Stimulated activated CD8-positive, alpha-beta memory T cell treated with anti-CD3 and anti-CD28 coated beads, Interleukin-15, amount 100 ng/mL, for 4 hours (primary cell): ENCODE measurements at places on chromosomes 4 and X.

DNA sequence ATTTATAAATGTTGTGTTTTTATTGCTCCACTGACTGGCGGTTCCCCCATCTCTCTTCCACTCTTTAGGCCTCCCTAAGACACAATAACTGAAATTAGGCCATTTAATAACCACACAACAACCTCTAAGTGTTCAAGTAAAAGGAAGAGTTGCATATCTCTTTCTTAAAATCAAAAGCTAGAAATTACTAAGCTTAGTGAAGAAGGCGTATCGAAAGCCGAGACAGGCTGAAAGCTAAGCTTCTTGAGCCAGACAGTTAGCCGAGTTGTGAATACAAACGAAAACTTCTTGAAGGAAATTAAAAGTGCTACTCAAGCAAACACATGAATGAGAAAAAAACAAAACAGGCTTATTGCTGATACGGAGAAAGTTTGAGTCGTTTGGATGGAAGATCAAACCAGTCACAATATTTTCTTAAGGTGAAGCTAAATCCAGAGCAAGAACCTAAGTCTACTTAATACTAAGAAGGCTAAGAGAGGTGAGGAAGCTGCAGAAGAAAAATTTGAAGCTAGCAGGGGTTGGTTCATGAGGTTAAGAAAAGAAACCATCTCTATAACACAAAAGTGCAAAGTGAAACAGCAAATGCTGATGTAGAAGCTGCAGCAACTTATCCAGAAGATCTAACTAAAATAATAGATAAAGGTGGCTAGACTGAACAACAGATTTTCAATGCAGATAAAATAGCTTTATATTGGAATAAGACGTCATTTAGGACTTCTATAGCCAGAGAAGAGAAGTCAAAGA is 194.0 kb upstream of the TTC29 start:
- no peak for DNase-seq

GRCh38 chrX:119343856-119344255 is 55.3 kb upstream of the SLC25A43 start:
- no peak for DNase-seq

DNA sequence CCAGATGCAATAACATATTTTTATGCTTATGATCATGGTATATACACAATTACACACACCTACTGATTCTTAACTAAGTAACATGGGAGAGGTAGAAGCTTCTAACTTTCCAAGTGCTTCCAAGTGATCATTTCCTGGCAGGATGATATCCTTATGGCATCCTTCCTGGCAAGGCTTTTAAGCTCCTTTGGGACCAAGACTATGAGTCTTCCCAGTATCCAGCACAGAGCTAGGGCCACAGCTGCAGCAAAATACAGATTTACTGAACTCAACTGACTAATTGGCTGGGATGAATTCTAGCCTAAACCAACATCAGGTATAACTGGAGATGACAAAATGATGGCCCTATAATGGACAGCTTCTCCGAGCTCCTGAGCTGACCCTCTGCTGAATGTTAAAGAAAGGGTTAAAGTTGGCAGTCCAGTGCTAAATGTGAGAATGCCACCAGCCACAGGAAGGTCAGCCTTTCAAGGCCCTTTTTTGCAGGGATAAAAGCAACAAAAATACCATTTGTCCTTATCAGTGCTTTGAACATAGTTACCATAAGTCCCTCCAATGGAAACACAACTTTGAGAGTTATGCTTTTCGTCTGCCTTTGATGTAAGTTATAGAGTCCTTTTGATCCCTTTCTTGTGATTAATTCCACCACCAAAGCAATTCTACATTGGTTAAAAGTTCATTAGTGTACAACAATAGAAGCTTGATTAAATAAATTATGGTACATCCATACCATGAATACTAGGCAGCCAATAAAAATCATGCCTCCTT is 73.4 kb downstream of the MGST2 start:
- DNase-seq: no peak

DNA sequence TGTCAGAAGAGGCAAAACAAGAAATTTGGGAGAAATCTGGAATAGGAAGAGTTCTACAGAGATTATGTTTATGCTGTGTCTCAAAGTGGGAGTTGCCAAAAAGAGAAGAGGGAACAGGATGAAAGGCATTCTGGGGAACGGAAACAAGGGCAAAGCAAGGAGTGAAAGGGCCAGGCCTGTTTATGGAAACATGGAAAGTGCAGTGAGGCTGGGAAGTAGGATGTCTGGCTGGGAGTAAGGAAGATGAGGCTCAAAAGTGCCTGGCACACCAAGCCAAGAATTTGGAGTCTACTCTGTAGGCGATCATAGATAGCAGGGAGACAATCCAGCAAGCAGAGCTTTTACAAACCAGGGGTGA is 1.8 kb upstream of the CUL4B start:
- DNase-seq: no peak

DNA sequence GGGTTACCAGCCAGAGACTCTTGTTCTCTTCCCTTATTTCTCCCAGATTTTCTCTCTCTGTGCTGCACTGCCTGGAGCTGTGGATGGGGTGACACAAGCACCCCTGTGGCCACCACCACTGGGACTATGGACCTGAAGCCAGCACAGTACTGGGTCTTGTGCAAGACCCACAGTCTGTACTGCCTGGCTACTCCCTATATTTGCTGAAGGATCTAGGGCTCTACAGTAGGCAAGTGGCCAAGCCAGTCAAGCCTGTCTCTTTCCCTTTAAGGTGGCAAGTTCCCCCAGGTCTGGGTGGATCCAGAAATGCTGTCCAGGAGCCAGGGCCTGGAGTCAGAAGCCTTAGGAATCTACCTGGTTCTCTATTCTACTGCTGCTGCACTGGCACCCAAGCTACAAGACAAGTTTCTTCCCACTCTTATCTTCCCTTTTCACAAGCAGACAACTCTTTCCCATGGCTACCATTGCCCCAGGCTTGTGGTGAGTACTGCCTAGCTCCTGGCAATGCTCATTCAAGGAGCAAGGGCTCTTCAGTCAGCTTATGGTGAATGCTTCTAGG is 28.4 kb upstream of the CT47A1 start:
- no peak for DNase-seq

GRCh38 chr4:146520896-146521540 is 722 bp downstream of the SLC10A7 start:
- DNase-seq: no peak

DNA sequence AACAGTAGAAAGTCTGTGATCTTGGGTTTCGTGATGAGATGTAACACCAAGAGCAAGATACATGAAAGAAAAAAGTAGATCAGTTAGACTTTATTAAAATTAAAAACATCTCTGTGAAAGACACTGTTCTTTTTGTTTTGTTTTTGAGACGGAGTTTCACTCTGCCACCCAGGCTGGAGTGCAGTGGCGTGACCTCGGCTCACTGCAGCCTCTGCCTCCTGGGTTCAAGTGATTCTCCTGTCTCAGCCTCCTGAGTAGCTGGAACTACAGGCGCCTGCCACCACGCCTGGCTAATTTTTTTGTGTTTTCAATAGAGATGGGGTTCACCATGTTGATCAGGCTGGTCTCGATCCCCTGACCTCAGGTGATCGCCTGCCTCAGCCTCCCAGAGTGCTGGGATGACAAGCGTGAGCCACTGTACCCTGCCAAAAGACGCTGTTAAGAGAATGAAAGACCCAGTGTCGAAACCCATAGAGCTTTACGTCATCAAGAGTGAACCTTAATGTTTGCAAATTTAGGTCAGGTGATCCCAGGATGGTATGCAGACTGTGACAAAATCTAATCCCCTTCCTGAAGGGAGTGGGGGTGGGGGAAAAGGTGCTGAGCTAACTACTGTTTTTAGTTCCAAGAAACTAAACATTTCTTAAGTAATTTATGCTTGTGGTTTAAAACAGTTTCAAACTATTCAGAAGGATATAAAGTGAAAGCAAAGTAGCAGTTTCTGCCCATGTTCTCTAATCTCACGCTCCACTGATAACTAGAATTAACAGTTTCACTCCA is 8.0 kb downstream of the OFD1 start:
- no peak for DNase-seq

- DNase-seq: no peak
Observed at GRCh38 chr4:39770969-39771724, 73.2 kb downstream of the UBE2K start.

GRCh38 chr4:89914609-89915550 is 20.2 kb downstream of the MMRN1 start:
- no peak for DNase-seq

- no peak for DNase-seq
Observed at GRCh38 chr4:172656055-172656454, 512.6 kb upstream of the GALNT7 start.

GRCh38 chr4:147899512-147899911 is 167.6 kb downstream of the ARHGAP10 start:
- no peak for DNase-seq

- DNase-seq: no peak
Observed at GRCh38 chr4:10998846-10999245, 314.3 kb upstream of the CLNK start.

- no peak for DNase-seq
Observed at GRCh38 chr4:175998782-175999181, 66.9 kb upstream of the WDR17 start.

- DNase-seq: no peak
Observed at GRCh38 chrX:5640071-5640470, 588.6 kb downstream of the NLGN4X start.

DNA sequence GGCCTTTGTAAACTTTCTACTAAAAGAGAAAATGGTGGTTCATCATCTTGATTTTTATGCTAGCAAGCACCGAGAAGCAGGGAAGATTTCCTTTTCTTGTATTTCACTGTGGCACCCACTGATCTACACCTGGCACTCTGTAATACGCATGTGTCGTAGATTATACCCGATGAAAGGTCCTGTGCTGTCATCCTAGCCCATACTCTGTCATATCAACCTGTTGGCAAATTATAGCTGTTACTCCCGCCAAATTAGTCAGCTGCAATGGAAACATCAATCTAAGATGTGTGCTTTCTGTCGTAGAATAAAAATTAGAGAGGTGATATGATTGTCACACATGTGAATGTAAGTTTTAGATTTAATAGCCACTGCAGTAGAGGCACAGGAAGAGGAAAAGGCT is 263.4 kb upstream of the PITX2 start:
- DNase-seq: no peak

DNA sequence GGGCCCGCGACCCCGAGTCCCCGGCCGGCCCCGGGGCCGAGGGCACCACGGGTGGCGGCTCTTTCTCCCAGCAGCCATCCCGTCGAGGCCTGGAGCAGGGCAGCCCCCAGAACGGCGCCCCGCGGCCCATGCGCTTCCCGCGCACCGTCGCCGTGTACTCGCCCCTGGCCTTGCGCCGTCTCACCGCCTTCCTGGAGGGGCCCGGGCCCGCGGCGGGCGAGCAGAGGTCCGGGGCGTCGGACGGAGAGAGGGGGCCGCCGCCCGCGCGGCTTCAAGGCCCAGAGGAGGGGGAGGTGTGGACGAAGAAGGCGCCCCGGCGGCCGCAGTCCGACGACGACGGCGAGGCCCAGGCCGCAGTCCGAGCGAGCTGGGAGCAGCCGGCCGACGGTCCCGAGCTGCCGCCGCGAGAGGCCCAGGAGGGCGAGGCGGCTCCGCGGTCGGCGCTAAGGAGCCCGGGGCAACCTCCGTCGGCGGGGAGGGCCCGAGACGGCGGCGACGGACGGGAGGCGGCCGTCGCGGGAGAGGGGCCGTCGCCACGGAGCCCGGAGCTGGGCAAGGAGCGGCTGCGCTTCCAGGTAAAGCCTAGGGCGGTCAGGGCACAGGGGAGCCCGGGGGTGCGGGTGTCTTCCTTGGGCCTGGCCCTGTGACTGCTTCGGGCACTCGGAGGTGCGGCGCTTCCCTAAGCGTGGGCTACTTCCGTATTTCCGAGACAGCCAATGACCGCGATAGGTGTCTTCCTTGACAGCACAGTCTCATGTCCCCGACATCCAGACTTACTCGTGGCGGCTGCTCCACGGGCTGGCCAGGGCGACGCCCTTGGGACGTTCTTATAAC is 845 bp downstream of the ZAR1 start:
- no peak for DNase-seq

DNA sequence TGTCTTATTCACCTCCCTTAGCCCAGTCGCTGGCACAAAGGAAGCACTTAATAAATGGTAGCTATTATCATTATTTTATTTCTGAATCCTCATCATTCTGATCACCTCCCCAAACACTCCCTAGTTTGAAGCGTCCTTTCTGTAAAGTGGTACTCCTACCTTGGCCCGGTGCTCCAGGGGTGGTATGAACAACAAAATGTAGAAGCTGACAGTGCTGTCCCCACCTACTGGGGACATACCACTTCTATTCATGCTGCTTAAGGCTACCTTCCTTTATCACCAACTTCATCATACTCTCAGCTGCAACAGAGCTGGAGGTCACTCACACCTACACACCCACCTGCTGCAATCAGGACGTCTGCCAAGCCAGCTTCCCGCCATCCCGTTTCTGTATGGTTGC is 40.8 kb upstream of the APLN start:
- no peak for DNase-seq

GRCh38 chrX:102765217-102765616 is 44.7 kb downstream of the GPRASP3 start:
- DNase-seq: no peak

GRCh38 chr4:147370473-147370872 is 110.4 kb upstream of the EDNRA start:
- DNase-seq: no peak

- no peak for DNase-seq
Observed at GRCh38 chr4:173273941-173274340, 60.2 kb downstream of the HMGB2 start.

- no peak for DNase-seq
Observed at GRCh38 chrX:111928456-111928855, 52.5 kb downstream of the TRPC5OS start.

- DNase-seq: no peak
Observed at GRCh38 chr4:97150966-97151365, 992.3 kb downstream of the STPG2 start.

- no peak for DNase-seq
Observed at GRCh38 chr4:41967392-41967791, 14.2 kb upstream of the DCAF4L1 start.

- no peak for DNase-seq
Observed at GRCh38 chr4:15012017-15012788, 9.9 kb downstream of the CPEB2 start.

DNA sequence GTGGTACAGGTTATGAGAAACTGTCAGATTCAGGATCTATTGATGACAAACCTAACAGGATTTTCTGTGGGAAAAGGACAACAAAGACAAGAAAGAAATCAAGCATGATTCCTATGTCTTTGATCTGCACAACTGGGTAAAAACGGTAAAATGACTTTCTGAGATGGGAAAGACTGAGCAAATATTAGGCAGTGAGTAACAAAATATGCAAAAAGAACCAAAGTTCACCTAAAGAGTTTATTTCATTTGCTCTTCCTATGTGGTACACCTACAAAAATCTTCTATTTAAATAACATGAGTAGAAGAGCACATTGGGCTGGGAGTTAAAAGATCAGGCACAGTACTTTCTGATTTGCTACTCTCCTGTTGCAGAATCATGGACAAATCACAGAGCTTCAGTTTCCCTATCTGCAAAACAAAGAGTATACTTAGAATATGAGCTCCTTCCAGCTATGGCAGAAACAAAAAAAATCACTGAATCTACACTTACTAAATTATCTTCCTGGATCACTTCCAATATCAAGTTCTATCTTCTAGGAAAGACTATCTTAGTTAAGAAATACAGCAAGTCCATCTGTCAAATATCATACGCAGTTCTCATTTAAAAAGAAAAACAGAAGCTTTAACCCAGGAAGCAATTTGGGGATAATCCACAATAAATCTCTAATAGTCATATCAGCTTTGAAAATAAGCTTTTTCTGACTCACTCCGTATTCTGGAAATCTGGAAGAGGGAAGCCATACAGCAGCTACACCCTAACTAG is 37.4 kb downstream of the NFXL1 start:
- DNase-seq: no peak

- no peak for DNase-seq
Observed at GRCh38 chrX:9923357-9923756, 43.8 kb upstream of the CLDN34 start.
